ENCODE measurements at places on chromosomes 13 and 19.

DNA sequence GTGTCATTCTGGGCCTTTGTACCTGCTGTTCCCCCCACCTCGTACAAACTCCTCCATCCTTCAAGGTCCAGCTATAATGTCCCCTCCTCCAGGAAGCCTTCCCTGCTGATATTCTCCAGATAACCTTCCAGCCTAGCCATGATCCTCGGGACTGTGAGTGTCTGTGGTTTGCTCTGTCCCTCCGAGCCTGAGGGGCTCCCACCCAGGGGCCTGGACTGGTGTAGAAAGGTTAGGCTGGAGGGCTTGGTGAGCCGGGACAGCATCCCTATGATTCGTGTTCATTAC is 2.9 kb upstream of the COMP start:
- no peak for DNase-seq

DNA sequence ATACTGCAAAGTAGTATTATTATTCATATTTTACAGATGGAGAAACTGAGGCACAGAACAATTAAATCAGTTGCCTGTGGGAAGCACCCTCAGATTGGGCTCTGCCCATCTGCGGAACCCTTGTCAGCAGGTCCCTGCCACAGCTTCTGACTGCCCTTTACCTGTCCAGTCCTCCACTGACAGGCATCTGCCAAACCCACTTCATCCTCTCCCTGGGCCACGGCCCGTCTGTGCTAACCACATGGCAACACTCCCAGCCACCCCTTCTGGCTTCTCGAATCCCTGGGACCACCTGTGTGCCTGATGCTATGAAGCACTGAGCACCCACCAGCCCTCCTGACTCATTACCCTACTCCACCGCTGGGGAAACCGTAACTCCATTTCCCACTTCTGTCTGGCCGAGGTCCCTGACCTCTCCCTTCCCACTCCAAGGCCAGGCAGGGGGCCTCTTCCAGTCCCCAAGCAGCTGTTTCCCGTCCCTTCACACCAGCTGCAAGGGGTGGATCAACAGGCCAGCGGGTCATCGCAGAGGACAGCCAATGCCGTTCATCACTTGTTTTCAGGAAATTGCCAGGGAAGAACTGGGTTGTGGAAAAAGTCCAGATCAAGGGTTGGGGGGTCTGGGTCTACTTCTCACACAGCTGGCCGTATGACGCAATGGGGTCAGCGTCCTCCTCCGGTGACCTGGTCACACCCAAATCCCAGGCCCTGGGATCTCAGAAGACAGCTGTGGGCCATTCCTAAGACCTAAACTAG is 2.5 kb downstream of the KANK3 start:
- no peak for DNase-seq

DNA sequence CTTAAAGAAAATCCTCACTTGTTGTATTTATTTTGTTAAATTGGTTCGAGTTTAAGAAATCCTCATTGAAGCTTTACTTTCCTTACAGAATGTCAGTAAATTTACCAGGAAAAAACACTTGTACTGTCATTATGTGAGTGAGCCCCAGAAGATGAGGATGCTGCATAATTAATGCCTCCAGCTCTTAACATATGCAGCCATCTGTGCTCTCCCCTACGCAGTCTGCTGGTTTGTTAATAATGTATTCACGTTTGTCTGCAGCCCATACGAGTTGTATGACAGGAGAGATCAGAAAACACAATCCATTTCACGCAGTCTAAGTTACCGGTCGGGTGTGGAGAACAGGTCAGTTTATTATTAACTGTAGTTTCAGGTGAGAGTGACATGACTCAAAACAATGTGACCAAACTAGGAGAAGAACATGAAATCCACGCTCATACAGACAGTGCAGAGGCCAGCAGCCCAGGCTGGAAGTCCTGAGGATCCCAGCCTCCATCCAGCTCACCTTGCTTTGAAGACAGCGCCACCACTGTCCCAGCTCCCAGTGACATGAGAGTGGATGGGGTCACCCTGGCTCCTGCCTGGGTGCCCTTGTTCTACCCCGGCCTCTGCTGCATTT is 19.8 kb upstream of the ATP11A start:
- no peak for DNase-seq

- DNase-seq = no peak
Measured at GRCh38 chr19:35354898-35355297, 3.4 kb upstream of the FFAR3 start.

GRCh38 chr19:52936151-52936953 is 13.1 kb upstream of the ZNF888 start:
- no peak for DNase-seq

GRCh38 chr19:33713194-33713593 is 83.5 kb upstream of the KCTD15 start:
- no peak for DNase-seq

GRCh38 chr19:6458695-6459261 is 814 bp downstream of the SLC25A23 start:
- no peak for DNase-seq

- DNase-seq = no peak
Measured at GRCh38 chr19:13034636-13035035, 39.4 kb downstream of the NFIX start.
